ENCODE measurements at places on chromosomes 4 and X.

DNA sequence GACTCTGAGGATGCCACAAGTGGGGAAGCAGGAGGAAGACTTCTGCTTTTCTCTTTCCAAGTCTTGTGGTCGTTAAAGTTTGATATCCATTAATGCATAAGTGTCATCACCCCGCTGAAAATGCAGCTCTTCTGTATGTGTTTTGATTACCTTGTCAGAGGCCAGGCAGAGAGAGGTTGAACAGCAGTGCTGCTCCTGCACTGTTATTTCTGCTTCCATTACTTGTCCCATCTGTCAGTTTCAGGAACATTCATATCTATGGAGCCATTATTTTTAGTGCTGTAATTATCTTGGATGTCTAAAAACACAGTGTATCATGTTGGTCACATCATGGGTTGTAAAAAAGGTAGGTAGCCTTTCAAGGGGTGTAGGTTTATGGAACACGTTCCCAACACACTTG is 62.0 kb upstream of the ESX1 start:
- DNase-seq, result no peak

DNA sequence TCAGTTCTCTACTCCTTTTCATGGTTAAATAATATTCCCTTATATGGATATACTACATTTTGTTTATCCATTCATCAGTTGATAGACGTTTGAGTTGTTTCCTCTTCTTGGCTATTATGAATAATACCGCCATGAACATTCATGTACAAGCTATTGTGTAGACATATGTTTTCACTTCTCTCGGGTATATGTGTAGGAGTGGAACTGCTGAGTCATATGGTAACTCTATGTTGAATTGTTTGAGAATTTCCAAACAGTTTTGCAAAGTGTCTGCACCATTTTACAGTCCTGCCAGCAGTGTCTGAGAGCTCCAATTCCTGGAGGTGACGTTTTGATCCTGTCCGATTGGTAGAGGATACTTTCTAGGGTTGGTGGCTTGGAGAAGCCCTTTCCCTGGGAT is 23.6 kb downstream of the PLAC1 start:
- no peak for DNase-seq

- DNase-seq, result no peak
These were observed 188.4 kb downstream of the GASK1B start for GRCh38 chr4:157984285-157984911.

DNA sequence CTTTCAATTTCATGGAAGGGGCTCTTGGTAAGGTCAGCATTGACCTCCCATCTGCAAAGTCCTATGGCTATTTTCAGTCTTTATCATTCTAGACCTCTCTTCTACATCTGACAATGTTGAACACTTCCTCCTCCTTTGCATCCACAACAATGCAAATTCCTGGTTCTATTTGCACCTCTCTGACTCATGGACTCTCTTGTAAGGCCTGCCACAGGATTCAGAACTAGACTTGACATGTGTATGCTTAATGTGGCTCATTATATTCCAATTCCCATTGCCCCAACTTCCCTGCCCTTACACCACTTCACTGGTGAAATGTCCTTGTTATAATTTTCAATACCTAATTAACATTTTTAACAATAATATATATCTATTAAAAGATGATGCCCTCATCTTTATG is 314.3 kb upstream of the FGF13 start:
- DNase-seq, result no peak

DNA sequence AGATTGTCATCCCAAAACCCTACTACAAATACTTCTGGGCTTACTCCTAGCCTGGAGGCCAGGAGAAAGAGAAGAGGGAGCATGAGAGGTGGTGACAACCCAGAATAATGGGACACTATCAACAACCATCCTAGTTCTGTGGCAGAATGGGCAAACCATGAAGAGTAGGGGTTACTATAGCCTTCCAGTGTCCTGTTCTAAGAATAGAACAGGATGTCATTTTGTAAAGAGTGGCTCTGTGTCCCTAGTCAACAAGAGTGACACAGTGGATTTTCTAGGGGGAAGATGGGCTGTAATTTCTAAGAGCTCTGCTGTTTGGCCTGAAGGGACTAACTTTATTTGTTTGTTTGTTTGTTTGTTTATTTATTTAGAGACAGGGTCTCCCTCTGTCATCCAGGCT is 136.0 kb downstream of the PLS3 start:
- DNase-seq, result no peak

DNA sequence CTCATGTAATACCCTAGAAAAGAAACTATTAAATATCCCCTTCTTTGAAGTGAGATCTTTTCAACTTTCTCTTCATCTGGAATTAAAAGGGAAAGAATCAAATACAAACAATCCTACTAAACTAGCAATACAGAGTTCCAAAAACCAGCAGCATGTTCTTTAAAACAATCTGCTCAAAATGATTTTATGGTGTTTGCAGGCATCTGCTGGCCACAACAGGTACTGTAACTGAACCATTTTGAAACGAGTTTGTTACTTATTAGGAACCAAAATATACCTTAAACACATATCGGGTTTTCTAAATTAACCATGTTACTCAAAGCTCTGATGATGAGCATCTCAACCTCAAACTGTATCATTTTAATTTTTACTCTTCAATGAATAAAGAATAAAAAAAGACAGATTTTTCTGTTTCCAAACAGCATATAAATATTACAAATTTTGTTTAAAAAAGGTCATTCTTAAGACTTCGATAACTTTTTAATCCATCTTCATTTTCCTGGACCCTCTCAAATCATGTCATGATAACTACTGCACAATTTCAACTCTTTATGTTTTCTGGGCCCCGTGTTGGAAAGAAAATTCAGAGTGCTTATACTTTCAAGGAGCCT is 56.5 kb downstream of the ARAP2 start:
- DNase-seq, result no peak

DNA sequence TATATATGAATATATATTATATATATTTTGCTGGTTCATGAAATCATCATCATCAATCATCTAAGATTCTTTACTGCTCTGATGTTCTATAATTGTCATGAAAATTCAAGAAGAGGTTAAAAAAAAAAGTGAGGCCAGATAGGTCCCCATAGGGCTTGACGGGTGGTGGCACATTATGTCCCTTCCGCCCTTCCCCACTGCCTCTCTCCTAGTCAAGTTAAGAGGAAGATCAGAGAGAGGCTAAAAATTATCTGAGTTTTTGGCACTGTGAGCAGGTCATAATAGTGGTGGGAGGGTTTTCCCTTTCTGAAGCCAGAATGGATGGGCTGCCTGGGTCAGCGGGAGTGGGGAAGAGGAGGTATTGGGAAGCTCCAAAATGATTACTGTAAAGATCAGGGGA is 5.4 kb downstream of the SYNPO2 start:
- no peak for DNase-seq

GRCh38 chr4:56727150-56727549 is 46.1 kb upstream of the HOPX start:
- DNase-seq, result no peak

DNA sequence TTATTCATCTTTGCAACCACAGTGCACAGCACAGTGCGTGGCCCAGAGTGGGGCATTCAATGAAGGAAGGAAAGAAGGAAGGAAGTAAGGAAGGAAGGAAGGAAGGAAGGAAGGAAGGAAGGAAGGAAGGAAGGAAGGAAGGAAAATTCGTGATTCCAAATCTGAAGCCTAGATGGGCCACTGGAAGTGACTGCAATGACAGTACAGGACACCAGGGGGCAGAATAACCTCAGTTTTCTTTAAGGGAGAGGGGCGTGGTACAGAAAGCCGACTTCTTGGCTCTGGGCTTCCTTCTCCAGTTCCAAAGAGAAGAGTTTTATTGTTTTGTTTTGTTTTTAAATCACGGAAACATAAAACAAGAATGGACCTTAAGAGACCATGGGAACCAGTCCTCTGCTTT is 47.8 kb downstream of the APLN start:
- DNase-seq, result peak; percentile 2

DNA sequence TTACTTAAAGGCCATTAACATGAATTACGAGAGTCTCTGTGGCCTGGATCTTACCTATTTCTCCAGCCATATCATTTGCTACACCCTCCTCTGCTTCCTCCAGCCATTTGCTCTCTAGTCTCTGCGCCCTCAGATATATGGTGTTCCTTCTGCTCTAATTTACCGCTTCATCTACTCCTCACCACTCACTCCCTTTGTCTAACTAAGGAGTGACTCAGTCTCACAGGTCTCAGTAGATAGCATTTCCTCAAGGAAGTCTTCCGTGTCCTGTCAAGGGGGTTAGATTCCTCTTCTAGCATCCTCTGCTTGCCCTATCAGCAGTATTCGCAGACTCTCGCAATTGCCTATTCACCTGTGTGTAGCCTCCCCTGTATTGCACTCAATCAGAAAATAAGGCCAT is 892.1 kb upstream of the INTU start:
- DNase-seq, result no peak

- DNase-seq, result no peak
These were observed 21.1 kb downstream of the AIFM1 start for GRCh38 chrX:130144509-130144908.

- no peak for DNase-seq
These were observed 23.9 kb downstream of the APOO start for GRCh38 chrX:23883737-23884354.

GRCh38 chr4:128528793-128529553 is 241.4 kb upstream of the PGRMC2 start:
- no peak for DNase-seq

DNA sequence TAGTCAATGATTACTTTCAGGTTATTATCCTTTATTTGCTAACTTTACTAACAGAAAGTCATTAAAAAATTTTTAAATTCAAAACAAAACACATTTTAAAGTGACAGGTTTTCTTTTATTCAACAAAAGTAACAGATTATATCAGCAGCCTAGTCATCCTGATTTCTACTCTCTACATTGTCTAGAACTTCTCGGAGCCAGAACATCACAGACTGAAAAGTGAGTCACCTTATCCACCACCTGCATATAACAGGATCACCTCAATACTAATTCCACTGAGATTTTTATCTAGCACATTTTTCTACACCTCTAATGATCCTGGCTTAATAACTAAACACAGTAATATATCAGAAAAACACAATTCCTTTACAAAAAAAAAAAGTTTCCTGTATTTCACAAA is 47.9 kb upstream of the SMARCAD1 start:
- DNase-seq, result no peak

DNA sequence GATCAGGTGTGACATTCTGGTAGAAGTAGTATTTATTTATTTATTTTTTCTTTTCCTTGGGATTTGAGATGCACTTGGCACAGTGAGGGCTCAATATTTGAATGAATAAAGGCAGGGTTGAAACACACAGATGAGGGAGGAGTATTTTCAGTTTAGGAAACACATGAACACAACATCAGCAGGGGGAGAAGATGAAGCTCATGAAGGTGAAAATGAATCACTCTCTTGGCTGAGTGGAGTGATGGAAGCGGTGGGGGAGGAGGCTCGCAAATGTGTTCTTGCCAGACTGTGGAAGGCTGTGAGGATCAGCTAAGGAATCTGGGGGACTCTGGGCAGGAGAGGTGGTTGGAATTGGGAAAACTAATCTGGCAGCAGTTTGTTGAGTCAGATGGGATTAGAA is 55.3 kb downstream of the ARHGAP10 start:
- no peak for DNase-seq

DNA sequence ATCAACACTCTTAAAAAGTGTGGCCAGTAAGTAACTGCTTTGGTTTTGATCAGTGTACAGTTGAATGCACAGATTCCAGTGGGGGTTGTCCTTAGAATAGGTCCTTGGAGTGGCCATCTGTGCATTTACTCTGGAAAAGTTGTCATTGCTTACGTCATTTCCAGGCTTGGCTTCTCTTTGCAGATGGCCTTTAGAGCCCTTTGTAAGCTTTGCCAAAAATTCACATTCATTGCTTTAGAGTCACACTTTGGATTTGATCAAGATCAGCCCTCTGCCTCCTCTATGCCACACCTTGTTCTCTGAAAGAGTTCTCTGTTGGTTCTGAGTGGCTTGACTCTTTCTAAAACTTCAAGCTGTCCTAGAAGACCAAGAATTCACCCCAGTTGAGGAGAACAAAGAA is 83.9 kb downstream of the MAMLD1 start:
- DNase-seq, result no peak

DNA sequence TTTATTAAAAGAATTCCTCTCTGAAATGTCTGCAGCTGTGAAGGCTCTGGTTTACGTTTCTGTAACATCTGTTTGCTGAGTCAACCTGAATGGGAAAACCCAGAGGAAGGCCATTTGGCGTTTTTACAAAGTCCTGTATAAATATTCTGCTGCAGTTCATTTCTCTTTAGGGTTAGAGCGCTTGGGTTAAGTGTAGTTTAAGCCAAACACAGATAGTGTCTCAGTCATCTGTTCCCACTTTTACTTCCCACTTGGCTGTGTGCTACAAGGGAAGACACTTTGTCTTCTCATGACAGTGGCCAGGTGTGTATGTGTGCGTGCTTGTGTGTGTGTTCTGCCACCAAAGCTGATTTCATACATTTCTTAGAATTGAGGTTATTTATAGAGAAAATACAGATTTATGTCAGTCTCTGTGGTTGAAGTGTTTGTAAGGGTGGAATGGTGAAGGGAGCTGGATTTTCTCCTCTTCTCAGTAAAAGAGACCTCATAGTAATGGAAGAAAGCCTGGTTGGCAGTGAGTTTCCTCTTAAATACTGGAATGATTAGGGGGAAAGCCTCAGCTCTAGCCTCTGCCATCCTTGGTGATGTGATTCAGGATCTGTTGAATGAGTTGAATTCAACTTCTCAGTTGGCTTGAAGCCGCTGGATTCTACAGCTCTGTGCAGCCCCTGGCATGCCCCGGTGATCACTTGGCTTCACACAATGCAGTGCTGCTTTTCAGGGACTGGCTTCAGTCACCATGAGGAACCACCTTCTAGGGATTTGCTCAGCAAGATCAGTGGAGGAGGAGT is 50.6 kb downstream of the JADE1 start:
- no peak for DNase-seq

DNA sequence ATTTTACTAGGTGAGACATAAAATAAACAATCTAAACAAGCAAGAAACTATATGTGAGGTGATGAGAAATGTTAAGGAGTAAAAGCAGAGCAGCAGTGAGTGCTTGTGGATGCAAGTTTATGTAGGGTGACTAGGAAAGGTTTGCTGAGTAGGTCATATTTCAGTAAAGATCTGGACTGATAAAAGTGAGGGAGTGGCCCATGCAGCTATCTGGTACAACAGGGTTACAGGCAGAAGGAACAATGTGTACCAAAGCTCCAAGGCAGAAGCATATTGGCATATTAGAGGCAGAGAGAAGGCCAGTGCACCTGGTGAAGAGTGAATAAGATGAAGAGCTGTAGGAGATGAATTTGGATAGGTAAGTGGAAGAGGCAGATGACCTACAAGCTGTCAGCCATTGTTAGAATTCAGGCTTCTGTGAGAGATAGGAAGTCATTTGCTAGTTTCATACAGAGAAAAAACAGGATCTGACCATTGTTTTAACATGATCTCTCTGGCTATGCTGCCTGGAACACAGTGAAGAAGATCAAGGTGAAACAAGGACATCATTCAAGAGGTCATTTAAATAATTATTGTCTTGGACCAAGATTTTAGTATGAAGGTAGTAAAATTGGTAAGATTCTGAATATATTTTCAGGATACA is 274.6 kb downstream of the ANKRD50 start:
- DNase-seq, result no peak

- no peak for DNase-seq
These were observed 161.9 kb upstream of the GPRIN3 start for GRCh38 chr4:89469516-89469915.
